ENCODE measurements at places on chromosomes 2 and 18.

DNA sequence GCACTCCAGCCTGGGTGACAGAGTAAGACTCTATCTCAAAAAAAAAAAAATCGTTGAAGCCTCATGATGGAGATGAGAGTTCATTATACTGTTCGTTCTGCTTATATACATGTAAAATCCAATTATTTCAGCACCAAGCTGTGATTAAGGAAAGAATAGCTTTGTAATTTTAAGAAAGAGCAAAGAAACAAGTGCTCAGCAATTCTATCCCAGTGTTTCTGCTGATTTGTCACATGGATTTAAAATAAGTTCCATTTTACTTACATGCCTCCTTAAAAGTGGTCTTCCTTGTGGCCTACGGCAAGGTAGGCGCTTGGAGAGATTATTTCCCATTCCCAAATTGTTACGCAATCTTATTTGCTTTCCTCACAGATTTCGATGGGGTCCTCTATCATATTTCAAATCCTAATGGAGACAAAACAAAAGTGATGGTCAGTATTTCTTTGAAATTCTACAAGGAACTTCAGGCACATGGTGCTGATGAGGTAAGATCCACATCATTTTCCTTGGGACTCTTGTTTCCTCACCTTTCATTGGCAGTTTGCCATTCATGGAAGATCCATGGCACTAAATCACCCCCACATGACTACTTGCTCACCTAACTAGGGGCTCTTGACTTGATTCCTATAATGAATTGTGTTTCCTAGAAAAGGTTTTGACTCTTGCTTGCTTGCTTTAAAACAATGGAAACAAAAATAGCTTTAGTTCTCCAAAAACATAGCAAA, 11.5 kb downstream of the ARPC2 start:
- no peak for DNase-seq

DNA sequence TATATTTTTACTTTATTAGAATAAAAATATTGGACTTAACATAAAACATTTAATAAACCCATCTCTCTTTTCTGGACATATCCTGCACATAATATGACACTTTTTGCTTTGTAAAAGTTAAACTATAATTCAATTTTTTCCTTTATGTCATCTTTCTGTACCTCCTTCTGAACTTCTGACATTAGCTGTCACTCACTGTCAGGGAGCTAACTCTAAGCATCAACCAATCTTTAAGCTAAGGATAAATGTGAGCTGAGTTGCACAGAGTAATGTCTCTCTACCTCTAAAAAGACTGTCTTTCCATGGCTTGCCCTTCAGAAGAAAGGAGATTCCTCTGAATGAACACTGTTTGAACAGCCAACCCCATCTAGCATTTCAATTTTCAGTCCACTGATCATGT, 948.6 kb upstream of the CHAC2 start:
- no peak for DNase-seq

DNA sequence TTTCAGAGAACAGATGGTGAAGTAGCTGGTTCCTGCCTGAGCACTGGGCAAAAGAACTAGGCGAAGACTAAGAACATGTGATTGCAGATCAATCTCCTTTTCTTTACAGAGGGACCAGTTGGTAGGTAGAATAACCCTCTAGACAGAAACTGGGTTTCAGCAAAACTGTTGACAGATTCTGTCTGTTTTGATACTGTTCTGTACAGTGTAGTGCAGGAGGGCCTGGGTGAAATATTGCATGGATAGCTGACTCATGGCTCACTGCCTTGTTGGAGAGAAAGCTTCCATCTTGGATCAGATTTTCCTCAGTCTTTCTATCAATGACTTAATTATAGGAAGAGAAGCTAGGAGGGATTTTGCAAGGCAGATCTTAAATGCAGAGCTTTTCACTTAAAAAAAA, 95.8 kb downstream of the ZNF532 start:
- DNase-seq = no peak

DNA sequence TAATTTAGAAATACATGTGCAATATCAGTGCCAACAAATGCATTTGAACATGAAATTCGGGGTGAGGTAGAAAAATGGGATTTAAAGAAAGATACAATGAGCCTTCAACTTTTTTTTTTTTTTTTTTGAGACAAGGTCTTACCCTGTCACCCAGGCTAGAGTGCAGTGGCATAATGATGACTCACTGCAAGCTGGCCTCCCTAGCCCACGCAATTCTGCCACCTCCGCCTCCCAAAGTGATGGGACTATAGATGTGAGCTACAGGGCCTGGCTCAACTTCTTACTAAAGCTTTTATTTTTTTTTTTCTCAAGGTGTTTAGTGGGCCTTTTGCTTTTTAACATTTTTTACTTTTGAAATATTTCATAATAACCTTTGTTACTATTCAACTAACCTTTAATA, 365.6 kb downstream of the LRRTM4 start:
- DNase-seq = no peak

DNA sequence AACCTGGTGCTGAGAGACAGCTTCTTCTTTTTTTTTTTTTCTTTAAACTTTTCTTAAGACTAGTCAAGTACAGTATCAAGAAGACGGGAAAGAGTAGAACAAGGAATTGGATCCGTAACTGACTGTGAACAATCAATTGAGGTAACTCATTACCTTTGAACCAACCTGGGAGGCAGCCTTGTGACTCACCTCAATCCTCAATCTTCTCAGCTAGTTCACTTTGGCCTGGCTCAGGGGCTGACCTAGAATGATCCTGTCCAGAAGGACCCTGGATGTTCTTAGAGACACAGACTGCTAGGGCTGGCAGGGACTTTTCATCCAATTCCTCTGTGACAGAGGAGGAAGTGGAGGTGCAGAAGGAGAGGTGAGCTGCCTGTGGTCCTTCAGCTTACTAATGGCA, 1.5 kb upstream of the LTBP1 start:
- DNase-seq = no peak

DNA sequence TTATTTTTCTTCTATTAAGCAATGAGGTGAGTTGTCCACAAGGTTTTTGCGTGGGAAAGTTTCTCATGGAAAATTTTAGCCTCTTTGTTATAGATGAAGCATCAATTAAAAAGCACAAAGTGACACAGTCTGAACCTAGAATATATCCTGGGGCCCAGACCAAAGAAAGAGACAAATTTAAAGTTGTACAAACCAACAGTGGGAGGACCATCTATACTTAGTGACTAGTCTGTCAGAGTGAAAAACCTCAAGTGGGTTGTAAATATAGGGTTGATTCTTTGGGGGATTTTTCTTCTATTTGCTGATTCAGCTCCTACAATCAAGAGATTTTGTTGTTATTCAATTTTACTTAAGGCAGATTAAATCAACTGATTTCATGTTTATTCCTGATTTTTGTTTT, 256.2 kb downstream of the SATB2 start:
- DNase-seq = no peak

- DNase-seq = no peak
Measured at GRCh38 chr18:45498287-45498658, 117.0 kb upstream of the SLC14A2 start.

DNA sequence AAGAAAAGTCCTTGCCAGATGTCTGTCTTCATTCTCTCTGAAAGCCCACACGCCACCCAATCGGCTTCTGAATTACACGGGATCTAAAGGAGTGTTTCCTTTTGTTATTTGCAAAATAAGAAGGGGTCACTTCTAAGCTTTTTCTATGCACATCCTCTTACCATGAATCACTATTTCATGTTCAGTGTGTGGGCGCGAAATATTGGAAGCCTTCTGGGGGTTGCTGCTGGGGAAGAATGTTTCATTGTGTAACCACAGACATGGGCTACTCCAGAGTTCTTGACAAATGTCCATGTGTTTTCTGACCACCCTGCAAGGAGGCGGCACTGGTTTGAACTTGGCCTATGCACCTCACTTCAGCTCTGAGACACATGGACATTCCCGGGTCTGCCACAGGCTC, 133.6 kb upstream of the APCDD1 start:
- no peak for DNase-seq

DNA sequence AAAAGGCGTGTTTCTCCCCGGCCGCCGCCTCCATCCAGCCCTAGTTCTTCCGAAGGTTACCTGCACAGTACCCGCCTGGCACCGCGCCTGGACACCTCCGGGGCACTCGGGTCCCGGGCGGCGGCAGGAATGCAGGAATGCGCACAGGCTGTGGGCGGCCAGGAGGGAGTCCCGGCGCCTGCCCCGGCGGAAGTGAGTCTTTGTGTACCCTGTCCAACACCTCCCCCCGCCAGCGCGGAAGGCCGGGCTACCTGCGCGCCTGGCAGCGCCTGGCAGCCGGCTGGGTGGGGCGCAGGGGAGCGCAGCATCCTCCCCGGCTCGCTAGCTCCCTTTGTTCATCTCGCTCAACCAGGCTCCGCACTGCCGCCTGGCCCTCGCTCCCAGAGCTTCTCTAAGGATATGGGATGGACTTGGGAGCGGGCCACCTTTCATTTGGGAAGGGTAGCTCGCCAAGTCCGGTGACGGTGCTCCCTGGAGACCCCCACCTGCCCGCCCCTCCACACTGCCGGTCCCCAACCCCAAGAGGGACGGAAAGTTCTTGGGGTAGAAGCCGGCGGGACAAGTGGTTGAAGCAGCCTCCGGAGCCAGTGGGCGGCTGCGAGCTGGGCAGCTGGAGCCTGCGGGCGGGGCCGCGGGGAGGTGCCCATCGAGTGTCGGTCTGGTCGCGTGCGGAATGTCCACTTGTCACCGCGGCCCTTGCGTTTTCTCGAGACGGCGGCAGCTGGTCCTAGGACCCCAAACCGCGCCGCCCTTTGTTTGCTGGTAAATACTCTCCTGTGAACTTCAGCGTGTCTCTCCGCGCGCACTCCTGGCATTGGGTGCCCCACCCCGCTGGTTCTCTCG, 1.2 kb upstream of the ST6GAL2 start:
- DNase-seq = no peak

DNA sequence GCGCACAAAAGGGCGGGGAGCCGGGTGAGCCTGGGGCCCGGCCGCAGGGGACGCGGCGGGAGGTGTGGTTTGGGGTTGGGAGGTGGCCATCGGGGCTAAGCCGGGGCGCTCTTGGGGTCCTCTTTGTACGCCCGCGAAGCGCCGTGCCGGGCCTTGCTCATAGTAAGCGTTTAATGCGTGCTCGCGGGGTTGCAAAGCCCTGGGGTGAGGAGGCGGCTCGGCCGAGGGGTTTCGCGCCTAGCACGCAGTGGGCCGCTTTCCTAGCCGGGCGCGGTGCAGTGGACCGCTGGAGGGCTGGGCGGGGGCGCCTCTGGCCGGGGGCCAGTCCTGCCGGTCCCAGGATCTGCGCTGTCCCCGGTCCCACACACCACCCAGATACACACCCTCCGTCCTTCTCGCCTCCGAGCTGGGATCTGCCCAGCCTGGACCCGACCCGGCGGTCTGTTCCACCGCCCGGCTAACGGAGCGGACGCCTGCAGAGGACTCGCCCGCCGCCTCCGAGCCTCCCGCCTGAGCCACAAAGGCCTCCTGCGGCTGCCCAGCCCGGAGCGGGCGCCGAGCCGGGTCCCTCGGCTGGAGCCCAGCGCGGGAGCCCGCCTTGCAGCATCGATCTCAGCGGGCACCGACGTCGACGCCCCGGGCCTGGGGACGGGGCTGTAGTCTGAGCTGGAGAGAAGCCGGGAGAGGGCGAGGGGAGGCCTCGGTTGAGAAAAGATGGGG, 564 bp downstream of the DPYSL5 start:
- DNase-seq = no peak

DNA sequence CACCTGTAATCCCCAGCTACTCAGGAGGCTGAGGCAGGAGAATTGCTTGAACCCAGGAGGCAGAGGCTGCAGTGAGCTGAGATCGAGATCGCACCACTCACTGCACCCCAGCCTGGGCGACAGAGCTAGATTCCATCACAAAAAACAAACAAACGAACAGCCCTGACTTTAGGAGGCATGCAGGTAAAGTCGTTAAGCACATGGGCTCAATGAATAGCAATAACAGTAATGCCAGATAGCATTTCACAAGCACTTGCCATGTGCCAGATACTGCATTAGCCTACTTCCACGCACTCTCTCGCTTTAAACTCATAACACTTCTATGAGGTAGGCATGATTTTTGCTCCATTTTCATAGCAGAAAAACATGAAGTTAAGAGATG, 135.6 kb upstream of the KLHL14 start:
- no peak for DNase-seq

DNA sequence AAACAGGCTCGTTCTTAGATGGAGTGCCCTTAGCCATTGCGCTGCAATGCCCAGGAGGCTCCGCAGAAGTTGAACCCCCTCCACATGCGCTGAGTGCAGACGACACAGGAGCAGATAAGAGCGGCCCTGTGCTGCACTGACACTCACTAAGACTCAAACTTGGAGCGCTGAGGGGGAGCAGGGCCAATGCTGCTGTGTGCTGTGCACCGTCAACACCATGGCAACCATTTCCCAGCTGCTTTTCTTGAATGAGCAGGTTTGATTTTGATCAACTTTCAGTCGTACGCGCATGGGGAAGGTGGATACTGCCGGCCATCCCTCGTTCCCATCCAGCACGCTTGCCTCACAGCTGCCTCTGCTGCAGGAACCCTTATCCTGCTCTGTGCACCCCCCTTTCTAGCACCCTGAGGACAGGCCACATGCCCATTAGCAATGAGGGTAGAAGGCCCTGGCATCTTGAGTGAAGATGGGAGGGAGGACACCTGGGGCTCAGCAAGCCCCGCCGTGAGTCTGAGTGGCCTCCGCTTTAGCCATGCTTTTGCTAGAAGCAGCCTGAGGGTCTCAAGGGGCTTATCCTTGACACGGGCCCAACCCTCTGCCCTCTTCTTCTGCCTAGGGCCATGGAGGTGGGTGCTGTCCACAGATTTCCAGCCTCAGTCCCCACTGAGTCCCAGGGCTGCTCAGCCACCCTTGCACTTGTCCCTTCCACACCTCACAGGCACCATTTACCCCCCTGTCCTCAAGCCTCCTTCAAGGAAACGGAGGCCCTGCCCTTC, 271.9 kb downstream of the PHLPP1 start:
- no peak for DNase-seq

GRCh38 chr2:76469066-76469465, 758.4 kb upstream of the GCFC2 start:
- DNase-seq = no peak

- DNase-seq = peak; percentile 2
Measured at GRCh38 chr2:141508806-141509595, 621.8 kb downstream of the LRP1B start.

DNA sequence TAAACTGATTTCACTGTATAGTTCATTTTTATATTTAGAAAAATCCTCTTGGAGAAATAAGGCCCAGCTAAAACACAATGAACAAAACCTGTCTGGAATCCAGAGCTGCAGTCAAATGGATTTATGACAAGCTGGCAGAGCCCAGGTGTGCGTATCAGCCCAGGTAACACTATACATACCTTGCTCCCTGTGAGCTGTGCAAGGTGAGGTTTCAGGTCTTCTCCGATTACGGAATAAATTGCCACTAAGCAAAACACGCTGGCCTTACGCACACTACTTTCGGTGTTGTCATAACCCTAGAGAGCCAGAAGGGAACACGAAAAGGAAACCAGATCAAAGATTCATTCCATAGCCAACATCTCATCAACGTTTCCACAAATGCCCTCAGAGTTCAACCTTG, 61.9 kb upstream of the TFCP2L1 start:
- DNase-seq = no peak

DNA sequence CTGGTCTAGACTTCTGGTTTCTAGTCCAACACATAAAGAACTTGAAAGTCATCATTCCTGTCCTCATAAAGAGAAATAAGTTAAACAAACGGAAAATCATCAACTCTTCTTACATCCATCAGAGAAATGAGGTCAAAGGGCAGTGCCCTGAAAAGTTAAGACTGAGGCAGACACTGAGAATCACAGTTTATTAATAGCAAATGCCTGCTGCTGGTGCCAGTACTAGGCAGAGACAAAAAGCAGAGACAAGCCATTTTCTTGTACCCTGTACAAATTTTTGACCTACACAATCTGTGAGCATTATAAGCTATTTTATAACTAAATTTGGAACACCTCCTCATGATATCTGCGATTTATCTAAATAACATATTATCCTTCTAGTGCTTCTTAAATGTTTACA, 36.8 kb downstream of the ATF2 start:
- no peak for DNase-seq

GRCh38 chr2:128424406-128425171, 105.9 kb upstream of the HS6ST1 start:
- DNase-seq = no peak

All from nucleus accumbens (tissue), 56 donors.